ENCODE measurements at places on chromosomes 12 and 14.
A peak's percentile ranks its signal among the peaks of the same experiment; 100 is the strongest.

- DNase-seq = no peak
Measured at GRCh38 chr14:37246427-37246829, 48.7 kb downstream of the MIPOL1 start.

GRCh38 chr14:37894463-37894862 is 299.0 kb downstream of the TTC6 start:
- DNase-seq = no peak

- no peak for DNase-seq
Measured at GRCh38 chr14:72929316-72930080, 3.2 kb downstream of the DCAF4 start.

DNA sequence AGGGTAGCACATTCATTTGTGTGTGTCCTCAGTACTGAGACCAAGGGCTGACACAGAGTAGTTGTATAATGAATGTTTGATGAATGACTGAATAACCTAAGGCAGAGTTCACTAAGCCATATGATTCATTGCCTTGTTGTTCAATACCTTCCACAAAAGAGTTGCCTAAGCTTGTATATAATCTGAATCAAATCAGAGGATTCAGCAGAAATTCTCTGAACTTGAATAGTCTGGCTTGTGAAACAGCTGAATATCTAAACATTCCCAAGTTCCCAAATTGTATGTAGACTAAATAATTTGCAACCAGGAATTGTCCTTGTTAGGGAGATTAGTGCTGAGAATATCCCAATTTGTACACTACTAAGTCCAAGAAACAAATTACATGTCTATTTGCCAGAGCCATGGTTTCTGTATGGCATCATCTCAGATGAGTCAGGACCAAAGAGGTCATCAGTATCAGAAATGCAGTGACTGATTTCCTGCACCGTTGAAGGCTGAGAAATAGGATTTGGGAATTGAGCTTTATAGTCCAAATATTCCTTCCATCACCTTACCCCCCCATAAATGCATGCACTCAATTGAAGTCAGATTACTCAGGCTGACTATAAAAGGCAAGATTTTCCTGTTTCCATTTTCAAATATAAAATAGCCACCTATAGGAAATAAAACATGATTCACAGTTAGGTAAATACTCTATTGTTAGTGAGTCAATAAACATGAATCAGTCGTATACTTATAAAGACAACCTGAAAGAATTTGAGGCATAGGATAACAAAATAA is 168.7 kb downstream of the PHLDA1 start:
- no peak for DNase-seq

GRCh38 chr12:1660304-1661187 is 30.3 kb upstream of the ADIPOR2 start:
- DNase-seq = peak; percentile 14

- DNase-seq = no peak
Measured at GRCh38 chr14:105286759-105287144, 14.0 kb downstream of the BRF1 start.

DNA sequence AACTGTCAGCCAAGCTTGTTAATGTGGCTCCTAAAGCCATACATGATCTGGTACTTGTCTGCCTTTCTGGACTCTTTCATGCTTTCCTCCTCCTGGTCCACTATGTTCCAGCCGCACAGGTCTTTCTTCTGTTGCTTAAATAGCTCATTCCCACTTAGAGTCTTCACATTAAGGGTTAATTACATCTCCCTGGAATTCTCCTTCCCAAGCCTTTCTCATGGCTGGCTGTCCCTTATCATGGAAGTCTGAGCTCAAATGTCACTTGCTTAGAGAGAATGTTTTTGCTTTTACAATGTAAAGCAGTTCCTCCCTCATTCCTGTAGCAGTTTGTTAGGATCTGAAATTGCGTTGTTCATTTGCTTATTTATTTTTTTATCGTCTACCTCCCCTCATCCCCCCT is 199.6 kb downstream of the TRHDE start:
- DNase-seq = no peak

DNA sequence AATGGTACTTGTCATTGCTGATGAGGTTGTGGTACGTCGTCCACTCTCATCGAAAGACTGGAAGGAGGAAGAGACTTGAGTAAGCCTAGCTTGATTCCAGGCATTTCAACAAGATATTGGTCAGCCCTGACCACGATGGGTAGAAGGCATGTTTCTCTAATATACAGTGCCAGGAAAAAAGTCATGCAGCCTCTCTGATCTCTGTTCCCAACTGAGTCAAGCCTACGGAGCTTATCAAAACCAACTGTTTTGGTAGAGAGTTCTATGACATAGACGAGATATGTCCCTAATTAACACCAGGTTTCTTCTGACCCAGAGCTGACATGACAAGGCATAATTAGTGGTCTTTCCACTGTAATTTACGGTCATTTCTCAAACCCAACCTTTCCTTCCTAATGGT is 58.5 kb downstream of the NIN start:
- DNase-seq = no peak

DNA sequence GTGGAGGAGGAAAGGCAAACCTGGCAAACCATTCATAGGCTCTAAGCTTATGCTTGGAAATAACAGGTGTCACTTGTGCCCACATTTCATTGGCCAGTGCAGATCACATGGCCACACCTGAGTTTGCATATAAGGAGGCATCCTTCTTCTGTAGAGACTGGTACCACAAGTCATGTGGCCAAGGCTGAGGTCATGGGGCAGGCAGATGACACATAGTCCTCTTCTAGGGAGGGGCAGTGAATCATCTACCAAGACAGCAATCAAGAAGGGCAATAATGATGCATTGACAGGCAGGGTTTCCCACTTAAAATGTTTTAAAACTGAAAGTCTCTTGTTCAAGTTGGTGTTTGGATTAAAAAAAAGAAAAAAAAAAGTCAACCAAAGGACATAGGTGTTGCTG is 77.3 kb downstream of the DAAM1 start:
- no peak for DNase-seq

GRCh38 chr14:69317780-69318179 is 57.8 kb downstream of the GALNT16 start:
- no peak for DNase-seq

GRCh38 chr12:84922693-84923092 is 10.1 kb upstream of the SLC6A15 start:
- DNase-seq = no peak
